Mucosa of descending colon (tissue), 3 donors: ENCODE measurements at places on chromosomes 5 and 9.

DNA sequence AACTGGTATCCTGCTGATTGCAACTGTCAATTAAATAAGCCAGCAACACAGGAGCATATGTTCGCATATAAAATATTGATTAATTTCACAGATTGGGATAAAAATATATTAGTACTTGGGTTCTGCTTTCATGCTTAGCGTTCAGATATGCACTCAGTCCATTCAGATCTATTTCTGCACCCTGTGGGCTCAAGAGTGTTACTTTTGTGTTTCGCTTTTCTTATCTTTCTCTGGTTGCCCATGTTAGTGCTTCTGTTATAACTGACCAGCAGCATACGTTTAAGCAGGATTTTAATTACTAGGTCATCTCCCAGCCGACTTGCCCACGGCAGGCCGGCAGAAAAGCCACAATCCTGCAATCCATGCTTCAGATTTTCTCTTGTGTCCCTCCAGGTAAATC, 289.1 kb downstream of the EBF1 start:
- no peak for DNase-seq

- DNase-seq: no peak
These were observed 657.9 kb downstream of the TLR4 start for GRCh38 chr9:118362123-118362522.

GRCh38 chr5:159463590-159464321, 133.5 kb upstream of the IL12B start:
- no peak for DNase-seq

DNA sequence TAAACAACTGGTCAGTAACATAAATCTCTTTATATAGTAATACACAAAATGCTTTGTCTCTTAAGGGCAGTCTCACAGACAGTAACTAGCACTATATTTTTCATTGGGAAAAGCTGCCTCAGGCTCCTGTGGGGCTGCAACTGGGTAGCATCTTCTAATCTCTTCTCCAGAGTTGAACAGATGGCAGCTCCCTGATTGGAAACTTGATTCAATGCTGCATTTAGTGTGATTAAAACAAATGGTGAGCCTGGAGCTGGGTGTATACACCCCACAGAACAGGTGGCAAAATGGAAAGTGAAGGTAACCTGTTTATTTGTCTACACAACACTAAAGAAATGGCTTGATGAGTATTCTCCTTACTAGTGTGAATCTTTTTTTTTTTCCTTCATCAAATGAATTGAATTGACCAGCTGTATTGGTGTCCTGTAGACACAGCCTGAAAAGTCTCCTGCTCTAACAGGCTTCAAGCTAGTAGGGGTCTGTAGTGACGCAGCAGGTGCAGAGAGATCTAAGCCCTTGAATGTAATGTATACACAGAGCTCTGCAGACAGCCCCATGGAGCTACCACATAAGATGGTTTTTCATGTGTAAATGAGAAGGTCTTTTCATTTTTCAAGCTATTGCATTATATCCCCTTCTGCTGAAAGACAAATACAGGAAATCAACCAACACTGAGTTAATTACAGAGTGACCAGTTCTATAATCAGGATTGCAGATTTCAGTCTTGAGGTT, 43.3 kb downstream of the IZUMO3 start:
- no peak for DNase-seq

- no peak for DNase-seq
These were observed 1445.1 kb upstream of the CDH9 start for GRCh38 chr5:28483327-28484025.

DNA sequence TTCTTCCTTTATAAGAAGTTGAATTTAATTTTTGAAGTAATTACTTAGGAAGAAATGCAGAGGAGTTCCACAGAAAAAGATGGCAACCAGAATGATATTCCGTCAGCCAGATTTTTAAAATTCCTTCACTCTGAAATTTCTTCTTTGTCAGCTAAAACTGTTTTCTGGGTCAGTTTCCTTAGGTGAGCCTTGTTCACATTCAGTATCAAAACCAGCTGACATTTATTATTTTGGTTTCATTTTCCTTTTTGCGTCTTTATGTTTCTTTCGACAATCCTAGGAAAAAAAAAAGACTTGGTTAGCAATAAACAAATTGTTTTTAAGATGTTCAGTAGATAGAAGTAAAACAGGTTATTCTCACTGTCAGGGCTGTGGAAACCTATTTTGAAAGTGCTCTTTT, 4.1 kb upstream of the IARS1 start:
- no peak for DNase-seq
